ENCODE measurements at places on chromosomes 4 and X.
A peak's percentile ranks its signal among the peaks of the same experiment; 100 is the strongest.

DNA sequence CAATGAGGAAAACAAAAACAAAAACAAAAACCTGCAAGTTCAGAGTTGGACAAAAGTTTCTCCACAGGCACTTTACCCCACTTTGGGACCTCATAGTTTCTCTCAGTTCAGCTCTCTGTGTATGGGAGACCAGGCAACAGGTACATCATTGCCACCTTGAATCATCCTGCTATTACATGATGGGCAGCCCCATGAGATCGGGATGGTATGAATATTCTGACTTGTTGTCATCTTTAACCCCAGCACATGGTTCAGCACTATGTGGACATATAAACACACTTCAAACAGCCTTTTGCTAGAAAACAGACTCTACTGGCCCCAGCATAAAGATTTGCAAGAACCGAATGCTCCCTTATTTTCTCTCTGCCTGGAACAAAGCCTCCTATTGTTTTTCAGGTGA is 176.9 kb upstream of the SCML1 start:
- DNase-seq, result peak; percentile 28

DNA sequence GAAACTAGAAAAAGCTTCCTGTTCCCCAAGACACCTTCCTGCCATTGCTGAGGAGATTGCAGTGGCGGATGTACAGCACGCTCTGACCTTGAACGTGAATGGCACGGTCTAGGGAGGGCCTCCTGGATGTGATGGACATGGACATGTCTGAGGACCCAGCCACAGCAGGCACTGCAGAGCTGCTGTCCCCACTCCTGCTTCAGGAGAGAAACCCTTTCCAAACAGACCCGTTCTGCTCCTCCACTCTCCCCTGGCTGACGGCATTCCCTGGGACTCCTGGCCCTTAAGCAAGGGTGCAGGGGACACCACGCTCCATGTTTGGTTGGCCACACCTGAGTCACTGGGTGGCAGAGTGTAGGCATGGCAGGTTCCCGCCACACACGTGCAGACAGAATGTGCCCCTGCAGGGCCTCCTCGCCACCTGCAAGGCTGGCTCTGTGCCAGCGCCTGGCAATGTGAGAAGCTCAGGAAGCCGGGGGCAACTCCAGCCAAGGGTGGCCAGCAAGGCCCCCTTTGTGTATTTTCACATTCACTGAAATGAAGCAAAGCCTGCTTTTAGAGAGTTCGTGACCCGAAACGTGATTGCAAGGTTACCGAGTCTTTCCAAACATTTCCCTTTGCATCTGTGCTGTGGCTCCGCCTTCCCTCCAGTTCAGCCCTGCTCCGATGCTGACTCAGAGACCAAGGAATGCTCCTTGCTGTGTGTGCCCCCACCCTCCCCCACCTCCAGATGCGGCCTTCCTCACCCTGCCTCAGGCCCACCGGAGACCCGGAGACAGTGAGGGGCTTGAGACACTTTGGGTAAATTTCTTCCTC is 46.1 kb downstream of the HTRA3 start:
- DNase-seq, result peak; percentile 80

DNA sequence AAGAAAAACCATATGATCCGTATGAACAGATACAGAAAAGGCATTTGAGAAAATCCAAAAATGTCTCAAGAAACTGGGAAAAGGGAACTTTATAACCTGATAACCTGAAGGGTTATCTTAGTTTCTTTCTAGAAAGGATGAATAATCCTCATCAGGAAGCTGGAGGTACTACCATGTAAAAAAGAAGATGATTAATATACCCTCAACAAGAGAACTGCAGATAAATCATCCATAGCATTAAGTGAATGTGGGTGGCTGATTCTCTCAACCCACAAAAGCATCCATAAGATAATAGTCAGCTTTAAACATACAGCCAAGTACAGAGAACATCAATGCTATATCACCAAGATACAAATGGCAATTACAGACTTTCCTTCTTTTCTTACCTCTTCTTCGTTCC is 26.4 kb downstream of the ANAPC10 start:
- no peak for DNase-seq

GRCh38 chr4:176077561-176077960 is 11.9 kb downstream of the WDR17 start:
- peak; percentile 62 for DNase-seq

- DNase-seq, result no peak
Observed at GRCh38 chr4:1408418-1408817, 2.2 kb upstream of the NKX1-1 start.

GRCh38 chr4:111178231-111178630 is 555.4 kb upstream of the PITX2 start:
- DNase-seq, result no peak

DNA sequence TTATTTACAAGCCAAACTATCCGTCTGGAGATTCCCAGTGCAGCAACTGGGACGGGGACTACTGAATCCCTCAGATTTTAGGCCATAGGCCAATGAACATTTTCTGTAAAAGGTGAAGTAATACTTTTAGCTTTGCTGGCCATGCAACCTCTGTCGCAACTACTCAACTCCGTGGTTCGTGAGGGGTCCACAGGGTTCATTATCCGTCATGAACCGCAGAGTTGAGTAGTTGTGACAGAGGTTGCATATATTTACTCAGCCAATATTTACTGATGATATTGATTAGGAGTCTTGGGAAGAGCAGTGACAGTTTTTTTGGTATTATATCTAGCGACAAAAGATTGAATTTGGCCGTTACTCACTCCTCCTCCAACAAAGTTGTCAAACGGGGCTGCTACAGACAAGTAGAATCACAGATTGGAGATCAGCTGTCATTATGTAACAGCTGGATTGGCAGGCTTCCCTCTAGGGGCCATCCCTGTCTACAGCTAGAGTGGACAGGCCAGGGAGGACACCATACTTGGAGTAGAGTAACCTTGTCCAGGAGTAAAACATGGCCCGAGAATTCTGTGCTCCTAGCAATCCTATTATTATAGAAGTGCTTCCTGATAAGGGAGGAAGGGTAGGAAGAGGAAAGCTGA is 37.2 kb upstream of the CD38 start:
- no peak for DNase-seq

DNA sequence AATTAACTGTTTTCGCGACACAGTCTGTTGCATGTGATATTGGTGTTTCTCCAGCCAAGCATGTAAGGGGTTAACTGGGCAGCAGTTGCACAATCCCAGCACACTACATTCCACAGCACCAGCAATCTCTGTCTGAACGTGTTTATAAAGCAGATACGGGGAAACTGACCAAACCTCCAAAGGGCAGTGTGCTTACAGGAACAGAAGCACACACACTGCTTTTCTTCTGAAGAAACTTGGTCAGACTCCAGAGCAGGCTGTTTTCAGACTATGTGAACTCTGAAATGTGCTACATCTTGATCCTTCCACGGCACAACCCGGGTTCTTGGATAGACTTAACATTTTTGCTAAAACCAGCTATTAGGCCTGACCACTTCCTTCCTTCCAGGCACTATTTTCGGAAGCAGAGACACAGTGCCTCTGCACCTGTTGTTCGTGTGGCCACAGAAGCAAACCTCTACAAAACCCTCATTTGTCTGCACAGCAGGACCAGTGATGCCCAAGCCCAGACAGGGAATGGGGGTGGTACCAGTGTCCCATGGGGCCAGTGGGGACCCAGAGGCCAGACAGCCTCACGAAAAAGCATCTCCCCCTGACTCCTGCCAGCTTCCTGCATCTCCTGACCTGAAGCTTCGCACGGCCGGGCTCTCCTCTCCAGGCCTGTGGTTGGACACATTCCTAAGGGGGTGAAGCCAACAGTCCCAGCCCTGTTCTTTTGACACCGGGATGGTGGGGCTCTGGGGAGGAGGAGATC is 90.1 kb downstream of the IRF2 start:
- peak; percentile 43 for DNase-seq

- peak; percentile 61 for DNase-seq
Observed at GRCh38 chr4:155371432-155372043, 5.2 kb downstream of the MAP9 start.

DNA sequence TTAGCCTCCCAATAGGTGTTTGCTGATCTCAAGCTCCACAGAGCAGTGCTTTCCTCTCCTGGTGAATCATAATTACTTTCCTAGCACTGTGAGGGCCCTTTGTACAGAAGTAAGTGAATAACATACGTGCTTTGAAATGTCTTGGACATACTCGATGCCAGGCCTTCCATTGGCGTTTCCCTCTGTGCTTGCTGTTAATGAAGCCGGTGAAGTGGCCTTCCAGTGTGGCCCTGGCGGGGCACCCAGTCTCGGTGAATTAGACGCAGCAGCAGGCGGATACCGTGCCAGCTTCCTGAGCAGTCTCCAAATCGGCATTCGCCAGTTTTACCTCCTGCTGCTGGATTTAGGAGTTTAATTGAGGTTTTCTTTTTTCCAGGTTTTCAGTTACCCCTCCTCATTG is 132.3 kb downstream of the HMX1 start:
- no peak for DNase-seq

DNA sequence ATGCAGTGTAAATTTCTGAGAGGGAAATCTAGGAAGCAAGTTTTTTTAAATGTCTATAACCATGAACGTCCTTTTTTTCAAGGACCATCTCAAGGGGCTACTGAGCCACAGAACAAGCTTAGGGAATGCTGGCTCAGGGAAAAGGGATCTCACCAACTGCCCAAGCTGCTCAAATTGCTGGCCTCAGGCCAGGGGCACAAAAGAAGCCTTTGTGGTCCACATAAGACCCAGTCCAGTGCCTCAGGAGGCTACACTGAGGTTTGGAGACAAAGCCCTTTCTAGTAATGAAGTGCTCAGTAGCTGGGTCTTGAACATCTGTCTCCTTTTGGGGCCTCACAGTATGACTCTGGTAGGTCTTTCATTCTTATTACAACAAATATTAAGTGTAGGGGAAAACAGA is 305.5 kb downstream of the RAB28 start:
- no peak for DNase-seq

- no peak for DNase-seq
Observed at GRCh38 chr4:20122198-20122988, 129.3 kb upstream of the SLIT2 start.
